Nephron progenitor cell (in vitro differentiated cells): ENCODE measurements at places on chromosomes 11 and 22.

DNA sequence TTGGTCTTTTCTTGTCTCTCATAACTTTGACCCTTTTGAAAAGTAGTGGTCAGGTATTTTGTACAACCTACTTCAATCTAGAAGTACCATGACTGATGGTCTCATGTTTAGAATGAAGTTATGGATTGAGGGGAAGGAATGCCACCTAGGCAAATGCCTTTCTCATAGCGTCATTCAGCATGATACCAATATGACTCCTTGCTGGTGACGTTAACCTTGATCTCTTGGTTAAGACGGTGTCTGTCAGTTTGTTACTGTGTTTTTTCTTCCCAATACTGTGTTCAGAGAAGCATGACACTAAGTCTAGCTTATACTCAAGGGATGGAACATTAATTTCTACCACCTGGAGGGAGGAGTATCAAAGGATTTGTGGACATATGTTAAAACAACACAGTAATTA, 130.9 kb downstream of the KIF18A start:
- H3K27me3 ChIP-seq, result no peaks in the 10 kb centered on the region
- DNase-seq, result no peak
- H3K36me3 ChIP-seq, result no peaks in the 10 kb centered on the region
- H3K27ac ChIP-seq, result no peak overlapping the region

- DNase-seq, result no peak
- H3K27me3 ChIP-seq, result no peaks in the 10 kb centered on the region
- H3K27ac ChIP-seq, result peak overlapping the region; percentile 29
- no peaks in the 10 kb centered on the region for H3K36me3 ChIP-seq
- peaks cover 6% of the 10 kb centered on the region for H3K4me1 ChIP-seq
Observed at GRCh38 chr22:40469181-40469580, 98.8 kb downstream of the SGSM3 start.

GRCh38 chr22:37739035-37739434, 42.2 kb downstream of the TRIOBP start:
- H3K4me3 ChIP-seq, result no peak overlapping the region
- H3K27ac ChIP-seq, result peak overlapping the region; percentile 84
- H3K27me3 ChIP-seq, result peaks cover 3% of the 10 kb centered on the region
- H3K36me3 ChIP-seq, result no peaks in the 10 kb centered on the region
- peaks cover 63% of the 10 kb centered on the region for H3K4me1 ChIP-seq

GRCh38 chr11:66146074-66146473, 76.0 kb downstream of the PACS1 start:
- H3K27ac ChIP-seq, result no peak overlapping the region
- peaks cover 3% of the 10 kb centered on the region for H3K27me3 ChIP-seq
- no peak for DNase-seq

DNA sequence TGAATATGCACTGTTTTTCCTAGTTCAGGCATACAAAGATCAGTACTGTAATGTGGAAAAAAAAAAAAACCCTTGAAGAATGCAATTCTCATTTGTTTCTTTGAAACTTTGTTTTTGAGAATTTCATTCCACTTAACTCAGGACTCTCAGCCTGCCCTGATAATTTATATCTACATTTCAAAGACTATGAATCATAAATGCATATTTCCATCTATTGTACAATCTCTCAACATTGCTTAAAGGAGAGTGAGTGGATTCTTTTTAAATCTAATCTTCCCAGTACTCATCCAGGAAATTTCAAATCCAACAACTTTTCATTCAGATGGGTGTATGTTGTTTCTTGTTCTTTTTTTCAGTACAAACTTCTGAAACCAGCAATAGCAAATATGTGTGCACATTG, 322.2 kb upstream of the DDI1 start:
- H3K27ac ChIP-seq, result no peak overlapping the region
- no peaks in the 10 kb centered on the region for H3K4me1 ChIP-seq
- DNase-seq, result no peak
- H3K36me3 ChIP-seq, result no peaks in the 10 kb centered on the region
- no peaks in the 10 kb centered on the region for H3K27me3 ChIP-seq
- H3K4me3 ChIP-seq, result no peak overlapping the region

GRCh38 chr11:75073459-75074190, 23.1 kb downstream of the OR2AT4 start:
- no peak overlapping the region for H3K27ac ChIP-seq
- no peak overlapping the region for H3K4me3 ChIP-seq
- H3K4me1 ChIP-seq, result no peaks in the 10 kb centered on the region

GRCh38 chr11:86369668-86370067, 5.0 kb upstream of the CCDC81 start:
- H3K27ac ChIP-seq, result no peak overlapping the region
- H3K36me3 ChIP-seq, result no peaks in the 10 kb centered on the region
- peaks cover 7% of the 10 kb centered on the region for H3K27me3 ChIP-seq
- H3K4me3 ChIP-seq, result no peak overlapping the region
- H3K4me1 ChIP-seq, result peaks cover 8% of the 10 kb centered on the region

GRCh38 chr11:134030853-134031252, 38.0 kb upstream of the JAM3 start:
- no peaks in the 10 kb centered on the region for H3K36me3 ChIP-seq
- H3K4me3 ChIP-seq, result no peak overlapping the region
- peaks cover 65% of the 10 kb centered on the region for H3K27me3 ChIP-seq
- no peak overlapping the region for H3K27ac ChIP-seq
- peaks cover 72% of the 10 kb centered on the region for H3K4me1 ChIP-seq
- peak; percentile 43 for DNase-seq

DNA sequence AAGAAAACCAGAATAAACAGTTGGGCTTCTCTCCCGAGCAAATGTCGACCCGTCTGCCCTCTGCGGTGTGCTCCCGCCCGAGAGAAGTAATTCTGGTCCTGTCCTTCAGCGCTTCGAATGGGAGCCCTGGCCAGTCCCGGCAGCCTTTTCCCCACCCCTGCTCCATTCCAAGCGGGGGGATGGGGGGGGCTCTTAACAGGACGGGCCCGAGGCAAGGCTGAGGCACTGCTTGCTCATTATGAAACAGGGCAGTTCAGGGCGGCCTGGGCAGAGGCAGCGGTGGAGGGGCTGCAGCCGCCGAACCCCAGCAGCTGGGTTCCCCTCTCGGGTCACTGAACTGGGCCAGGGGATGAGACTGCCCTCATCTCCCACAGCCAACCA, 9.1 kb downstream of the BACE1-AS start:
- peak overlapping the region; percentile 97 for H3K27ac ChIP-seq
- peak overlapping the region; percentile 35 for H3K4me3 ChIP-seq
- DNase-seq, result peak; percentile 56

DNA sequence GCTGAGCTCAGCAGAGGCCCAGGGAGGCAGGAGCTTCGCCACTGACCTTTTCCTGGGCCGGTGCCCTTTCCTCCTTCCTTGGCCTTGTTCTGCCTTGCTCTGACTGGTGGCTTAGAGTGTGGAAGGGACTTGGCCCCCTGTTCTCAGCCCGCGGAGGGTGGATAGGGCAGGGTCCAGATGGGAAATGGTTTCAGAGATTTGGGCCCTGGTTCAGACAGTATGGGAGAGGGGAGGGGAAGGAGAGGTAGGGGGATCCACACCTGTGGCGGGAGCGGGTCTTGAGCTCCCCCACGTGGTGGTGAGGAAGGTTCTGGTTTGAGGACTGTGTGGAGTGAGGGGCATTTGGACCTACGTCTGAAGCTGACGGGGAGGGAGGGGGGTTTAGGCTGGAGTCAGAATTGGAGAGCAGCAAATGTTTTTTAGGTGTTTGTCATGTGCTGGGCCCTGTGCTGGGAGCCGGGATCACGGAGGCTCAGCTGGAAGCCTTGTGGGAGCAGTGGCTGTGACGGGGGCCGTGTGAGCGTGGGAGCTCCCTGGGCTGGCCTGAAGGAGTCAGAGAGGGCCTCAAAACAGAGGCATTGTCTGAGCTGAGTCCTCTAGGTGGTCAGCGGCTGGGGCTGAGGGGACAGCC, 27.2 kb downstream of the SHANK3 start:
- DNase-seq, result no peak
- H3K36me3 ChIP-seq, result peaks cover 8% of the 10 kb centered on the region
- H3K27me3 ChIP-seq, result peaks cover 14% of the 10 kb centered on the region
- peak overlapping the region; percentile 38 for H3K4me3 ChIP-seq
- H3K4me1 ChIP-seq, result peaks cover 61% of the 10 kb centered on the region

- no peaks in the 10 kb centered on the region for H3K36me3 ChIP-seq
- DNase-seq, result no peak
- peaks cover 8% of the 10 kb centered on the region for H3K4me1 ChIP-seq
- no peak overlapping the region for H3K4me3 ChIP-seq
- peaks cover 43% of the 10 kb centered on the region for H3K27me3 ChIP-seq
Observed at GRCh38 chr11:2924821-2925675, 4.2 kb downstream of the PHLDA2 start.

DNA sequence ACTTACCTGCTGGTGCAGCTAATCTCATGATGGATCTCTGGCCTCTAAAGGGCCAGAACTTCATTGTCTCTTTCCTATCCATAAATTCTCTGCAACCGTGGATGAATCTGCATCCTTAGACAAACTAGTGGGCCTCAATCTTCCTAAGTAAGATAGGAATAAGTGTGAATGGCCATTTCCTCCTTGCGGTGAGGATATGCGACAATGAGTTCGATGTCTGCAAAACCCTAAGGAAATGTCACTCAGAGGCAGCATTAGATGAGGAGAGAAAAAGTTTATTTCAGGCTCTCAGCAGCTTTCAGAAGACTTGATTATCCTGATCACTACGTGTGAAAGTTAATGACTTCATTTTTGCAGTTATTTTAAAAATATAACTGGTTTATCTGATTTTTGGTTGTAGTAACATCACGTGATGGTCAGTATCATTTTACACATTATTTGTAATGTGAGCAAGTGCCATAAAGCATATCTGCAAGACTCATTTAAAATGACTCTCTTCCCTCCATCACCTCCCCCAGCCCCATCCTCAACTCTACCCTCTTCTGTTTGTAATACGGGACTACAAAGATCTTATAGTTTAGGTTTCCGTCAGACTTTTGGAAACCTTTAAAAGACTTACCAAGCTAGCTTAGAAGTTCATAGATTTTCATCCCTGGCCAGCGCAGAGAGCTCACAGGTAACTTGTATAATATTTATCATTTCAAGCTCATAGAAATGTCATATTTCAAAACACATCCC, 10.2 kb downstream of the GRAP2 start:
- H3K27ac ChIP-seq, result no peak overlapping the region
- H3K4me3 ChIP-seq, result no peak overlapping the region
- no peaks in the 10 kb centered on the region for H3K36me3 ChIP-seq
- H3K27me3 ChIP-seq, result peaks cover 13% of the 10 kb centered on the region

DNA sequence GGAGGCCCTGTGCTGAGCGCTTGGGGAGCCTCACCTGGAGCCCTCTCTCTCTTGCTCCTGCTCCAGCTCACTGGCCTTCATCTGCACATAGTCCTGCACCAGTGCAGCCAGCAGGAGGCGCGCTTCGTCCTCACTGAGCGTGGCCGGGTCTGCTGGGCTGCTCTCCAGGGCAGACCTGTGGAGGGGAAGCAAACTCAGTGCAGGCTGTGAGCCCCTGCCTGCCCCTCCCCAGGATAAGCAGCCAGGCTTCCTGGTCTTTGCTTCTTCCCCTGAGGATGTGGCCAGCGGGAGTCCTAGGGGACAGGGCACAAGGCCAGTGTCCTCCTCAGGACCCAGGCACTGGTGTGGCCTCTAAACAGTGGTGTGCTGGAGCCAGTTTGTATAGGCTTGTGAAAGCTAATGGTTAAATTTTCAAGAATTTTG, 2.2 kb downstream of the CALCA start:
- DNase-seq, result peak; percentile 88
- peaks cover 29% of the 10 kb centered on the region for H3K4me1 ChIP-seq
- no peak overlapping the region for H3K27ac ChIP-seq
- H3K4me3 ChIP-seq, result no peak overlapping the region

DNA sequence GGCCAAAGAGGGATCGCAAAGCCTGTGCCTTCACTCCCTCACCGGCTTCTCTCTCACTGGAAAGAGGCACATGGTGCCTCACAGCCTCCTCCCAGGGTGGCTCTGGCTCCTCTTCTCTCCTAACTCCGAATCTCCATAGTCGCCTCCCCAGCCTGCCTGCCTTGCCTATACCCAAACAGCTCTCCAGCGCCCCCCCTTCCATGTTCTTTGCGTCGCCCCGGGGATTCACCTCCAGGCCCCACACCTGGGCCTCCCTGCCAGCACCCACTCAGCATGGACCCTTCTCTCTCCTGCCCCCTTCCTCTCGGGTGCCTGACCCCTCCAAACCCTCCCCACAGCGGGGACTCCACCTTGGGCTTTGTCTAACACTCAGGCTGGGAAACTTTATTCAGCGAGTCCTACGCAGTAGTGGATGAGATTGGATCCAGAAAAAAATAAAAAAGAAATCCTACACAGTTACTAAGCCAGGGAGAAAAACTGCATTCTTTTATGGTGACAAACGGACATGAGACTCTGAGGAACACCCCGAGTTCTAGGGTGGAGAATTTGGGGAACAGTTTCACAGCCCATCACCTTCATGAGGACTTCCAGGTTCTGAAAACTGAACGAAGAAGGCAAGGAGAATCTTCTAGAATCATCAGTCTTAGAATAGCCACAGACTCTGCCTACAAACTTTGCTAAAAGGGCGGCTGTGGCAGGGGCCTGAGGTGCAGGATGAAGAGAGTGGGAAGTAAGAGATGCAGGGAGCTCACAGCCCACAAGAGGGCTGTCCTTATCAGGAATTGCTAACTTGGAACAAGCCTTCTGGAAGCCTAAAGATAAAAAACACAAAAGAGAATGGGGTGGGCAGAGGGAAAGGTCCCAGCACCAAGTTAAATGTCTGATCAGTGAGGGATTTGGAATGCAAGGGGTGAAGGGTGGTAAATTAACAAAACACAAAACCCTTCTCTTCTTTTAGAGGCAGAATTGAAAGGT, 5.3 kb downstream of the PPM1F start:
- no peaks in the 10 kb centered on the region for H3K27me3 ChIP-seq
- no peak for DNase-seq
- H3K4me3 ChIP-seq, result no peak overlapping the region
- peak overlapping the region; percentile 58 for H3K27ac ChIP-seq
- peaks cover 32% of the 10 kb centered on the region for H3K4me1 ChIP-seq

DNA sequence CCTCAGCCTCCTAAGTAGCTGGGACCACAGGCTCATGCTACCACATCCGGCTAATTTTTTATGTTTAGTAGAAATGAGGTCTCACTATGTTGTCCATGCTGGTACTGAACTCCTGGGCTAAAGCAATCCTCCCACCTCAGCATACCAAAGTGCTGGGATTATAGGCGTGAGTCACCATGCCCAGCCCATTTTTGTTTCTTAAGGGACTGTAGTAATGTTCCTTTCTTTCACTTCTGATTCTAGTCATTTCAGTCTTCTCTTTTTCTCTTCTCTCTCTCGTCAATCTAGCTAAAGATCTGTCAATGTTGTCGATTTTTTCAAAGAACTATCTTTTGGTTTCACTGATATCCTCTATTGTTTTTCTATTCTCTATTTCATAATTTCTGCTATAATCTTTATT, 111.0 kb upstream of the APOA1 start:
- no peak for DNase-seq
- no peak overlapping the region for H3K4me3 ChIP-seq
- peaks cover 31% of the 10 kb centered on the region for H3K4me1 ChIP-seq
- no peaks in the 10 kb centered on the region for H3K27me3 ChIP-seq
- no peak overlapping the region for H3K27ac ChIP-seq
